ENCODE measurements at places on chromosomes 13 and 19.

DNA sequence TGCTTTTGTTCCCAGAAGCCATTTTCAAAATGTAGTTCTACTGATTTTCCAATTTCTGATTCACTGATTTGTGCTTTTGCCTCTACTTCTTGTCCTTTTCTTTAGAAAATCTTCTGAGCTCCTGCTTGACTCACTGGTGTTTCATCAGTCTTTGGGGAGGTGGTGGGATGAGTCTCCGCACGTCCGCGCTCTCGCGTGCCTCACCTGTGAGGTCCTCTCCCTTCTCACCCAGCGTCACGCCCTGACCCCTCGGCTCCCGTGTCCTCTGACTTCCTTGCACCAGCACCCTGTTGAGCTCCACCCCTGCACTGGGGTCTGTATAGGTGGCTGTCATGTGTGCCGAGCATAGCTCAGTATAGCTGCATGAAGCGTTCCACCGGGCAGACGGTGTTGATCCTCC, 52.7 kb upstream of the MCF2L start:
- DNase-seq: no peak

DNA sequence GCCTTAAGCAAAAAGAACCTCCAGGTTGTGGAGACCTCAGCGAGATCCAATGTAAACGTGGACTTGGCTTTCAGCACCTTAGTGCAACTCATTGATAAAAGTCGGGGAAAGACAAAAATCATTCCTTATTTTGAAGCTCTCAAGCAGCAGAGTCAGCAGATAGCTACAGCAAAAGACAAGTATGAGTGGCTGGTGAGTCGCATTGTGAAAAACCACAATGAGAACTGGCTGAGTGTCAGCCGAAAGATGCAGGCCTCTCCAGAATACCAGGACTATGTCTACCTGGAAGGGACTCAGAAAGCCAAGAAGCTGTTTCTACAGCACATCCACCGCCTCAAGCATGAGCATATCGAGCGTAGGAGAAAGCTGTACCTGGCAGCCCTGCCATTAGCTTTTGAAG, 58.5 kb downstream of the ARHGAP35 start:
- no peak for DNase-seq

DNA sequence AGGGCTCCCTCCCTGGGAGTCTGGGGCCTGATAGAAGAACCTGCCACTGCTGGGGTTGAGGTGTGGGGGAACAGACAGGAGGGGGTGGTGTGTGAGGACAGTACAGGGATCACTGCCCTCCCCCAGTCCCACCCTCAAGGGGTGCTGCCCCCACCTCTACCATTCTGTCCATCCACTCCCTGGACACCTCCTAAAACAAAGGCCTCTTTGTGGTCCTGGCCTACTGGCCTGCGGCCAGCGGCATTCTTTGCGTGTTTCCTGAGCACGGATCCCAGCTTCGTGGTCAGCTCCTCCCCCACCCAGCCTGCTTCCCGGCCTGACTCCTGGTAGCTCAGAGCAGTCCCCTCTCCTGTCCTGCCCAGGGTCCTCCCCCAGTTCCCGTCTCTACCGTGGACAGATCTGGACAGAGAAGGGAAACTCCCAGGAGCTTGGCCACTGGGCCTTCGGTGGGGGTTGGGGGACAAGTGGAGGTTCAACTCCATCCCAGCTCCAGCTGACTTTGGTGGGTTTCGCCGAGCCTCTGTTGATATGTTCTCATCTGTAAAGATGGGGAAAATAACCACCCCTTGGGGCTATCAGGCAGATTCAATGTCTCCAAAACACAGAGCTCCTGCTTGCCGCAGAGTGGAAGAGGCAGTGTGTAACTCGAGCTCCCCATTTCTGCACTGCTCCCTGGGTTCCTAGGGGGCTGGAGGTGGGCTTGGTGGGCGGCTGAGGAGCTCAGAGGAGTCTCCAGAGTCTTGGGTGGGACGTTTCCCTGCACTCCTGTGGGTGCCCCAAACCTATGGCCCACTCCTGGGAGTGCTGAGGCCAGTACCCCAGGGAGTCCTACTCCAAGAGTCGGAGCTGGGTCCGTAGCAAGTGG, 48.7 kb downstream of the LYL1 start:
- no peak for DNase-seq

DNA sequence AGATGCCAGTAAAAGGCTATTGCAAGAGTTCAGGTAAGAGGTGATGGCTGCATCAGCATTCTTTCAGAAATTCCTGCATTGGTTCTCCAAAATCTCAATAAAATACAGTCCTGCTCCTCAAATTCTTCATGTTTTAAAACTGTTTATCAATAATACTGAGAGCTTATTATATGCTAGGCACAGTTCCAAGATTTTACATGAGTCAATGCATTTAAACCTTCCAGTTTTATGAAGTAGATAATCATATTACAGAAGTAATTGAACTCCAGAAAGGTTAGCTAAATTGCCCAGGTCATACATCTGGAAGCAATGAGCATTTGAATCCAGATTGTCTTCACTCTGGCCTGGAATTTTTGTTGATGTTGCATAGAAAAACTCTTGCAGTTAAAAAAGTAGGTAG, 282.9 kb upstream of the SLITRK6 start:
- DNase-seq: no peak

DNA sequence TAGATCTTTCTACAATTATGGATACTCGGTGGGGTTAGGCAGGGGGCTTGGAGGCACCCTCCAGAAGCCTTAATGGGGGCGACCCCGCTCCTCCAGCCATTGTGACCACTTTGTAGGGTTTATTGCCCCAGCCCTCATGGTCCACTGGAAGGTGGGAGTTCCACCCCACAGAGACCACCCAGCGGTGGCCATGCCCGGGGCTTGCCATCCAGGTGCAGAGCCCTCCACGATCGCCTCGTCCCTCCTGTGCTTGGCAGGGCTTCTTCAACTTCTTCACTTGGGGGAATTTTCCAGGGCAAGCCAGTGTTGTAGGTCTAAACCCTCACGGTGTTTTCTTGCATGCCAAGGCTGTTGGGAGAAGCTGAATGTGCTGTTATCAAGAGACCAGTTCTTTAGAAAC, 16.1 kb downstream of the ZNF536 start:
- DNase-seq: no peak

DNA sequence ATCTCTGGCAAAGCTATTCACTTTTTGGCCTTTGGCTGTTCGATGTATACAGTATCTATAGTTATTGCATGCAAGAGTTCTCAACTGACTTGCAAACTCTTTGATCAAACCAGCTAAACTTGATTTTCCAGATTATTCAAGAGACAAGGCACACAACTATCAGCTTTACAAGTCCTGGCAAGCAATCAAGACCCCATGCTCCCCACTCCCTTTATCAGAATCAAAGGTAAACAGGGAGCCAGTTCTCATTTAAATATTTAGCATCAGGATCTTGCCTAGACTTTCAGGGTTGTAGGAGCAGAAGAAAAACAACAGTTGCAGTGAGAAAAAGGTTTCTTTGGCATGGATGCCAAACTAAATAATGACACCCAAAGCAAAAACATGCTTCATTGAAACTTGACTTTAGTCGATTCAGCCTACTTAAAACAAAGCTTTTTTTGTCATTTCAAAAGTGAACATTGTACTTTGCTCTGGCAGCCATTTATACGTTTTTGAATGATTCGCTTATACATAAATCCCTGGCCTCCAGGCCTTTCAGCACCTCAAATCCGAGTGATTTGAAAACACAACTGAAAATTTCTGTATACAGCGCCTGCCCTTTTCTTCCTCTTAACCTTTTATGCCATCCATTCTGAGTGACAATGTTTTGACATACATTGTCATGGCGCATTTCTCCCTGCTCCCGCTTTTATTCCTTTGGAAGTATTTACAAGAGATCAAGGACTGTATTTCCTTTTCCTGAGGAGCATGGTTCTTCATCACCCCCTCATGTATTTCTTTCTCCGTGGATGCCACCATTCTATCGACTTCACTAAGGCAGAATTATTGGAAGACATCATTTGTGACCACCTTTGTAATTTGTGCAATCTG, 340.8 kb downstream of the KLF5 start:
- no peak for DNase-seq
